Right lung (tissue), 10 donors: ENCODE measurements at places on chromosomes 13 and 19. TPM values are rescaled to one million over a fixed set of nuclear protein-coding genes. Genes with fewer than 3 reads are reported as not detected.

Gene ERICH6B
- 3.6 TPM for polyA plus RNA-seq

Gene TGFBR3L
- not detected for polyA plus RNA-seq

Gene KASH5
- polyA plus RNA-seq, result not detected

Gene BRSK1
- 18.1 TPM for polyA plus RNA-seq

Gene URAD
- polyA plus RNA-seq, result not detected

Gene NAPSA
- polyA plus RNA-seq, result 21.8 TPM

Gene ZNF414
- 20.8 TPM for polyA plus RNA-seq

Gene PSG11
- polyA plus RNA-seq, result not detected

Gene CGB5
- polyA plus RNA-seq, result not detected

Gene FAM124A
- 7.4 TPM for polyA plus RNA-seq

Gene C13orf46
- 0.18 TPM for polyA plus RNA-seq

Gene JUND
- polyA plus RNA-seq, result 152 TPM

Gene PSG7
- polyA plus RNA-seq, result not detected
